ENCODE measurements at places on chromosomes 4 and X. TPM values are rescaled to one million over a fixed set of nuclear protein-coding genes. Genes with fewer than 3 reads are reported as not detected.

DNA sequence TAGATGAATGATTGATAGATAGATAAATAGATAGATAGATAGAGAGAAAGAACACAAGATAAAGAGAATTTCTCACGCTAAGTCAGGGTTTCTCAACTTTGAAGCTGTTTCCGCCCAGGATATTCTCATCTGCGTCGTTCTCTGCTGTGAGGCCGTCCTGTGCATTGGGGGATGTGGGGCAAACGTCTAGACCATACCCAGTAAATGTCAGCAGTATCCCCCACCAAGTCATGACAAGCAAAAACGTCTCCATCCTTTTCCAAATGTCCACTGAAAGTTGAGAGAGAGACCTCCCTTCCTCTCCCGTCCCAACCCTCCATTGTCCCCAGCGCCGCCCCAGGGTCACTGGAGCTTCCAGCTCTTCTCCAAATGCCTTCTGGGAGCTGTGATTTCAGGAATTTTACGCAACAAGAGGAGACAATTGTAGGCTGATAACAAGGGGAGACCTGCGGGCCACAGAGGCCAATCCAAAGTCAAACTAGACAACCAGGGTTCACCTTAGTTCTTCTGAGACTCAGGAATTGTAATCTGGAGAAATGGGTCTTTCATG lies 8.9 kb upstream of the CRLF2 start:
- DNase-seq, result no peak

Gene ADAM29
- total RNA-seq, result not detected

Gene LAMTOR3
- 13.2 TPM for total RNA-seq

DNA sequence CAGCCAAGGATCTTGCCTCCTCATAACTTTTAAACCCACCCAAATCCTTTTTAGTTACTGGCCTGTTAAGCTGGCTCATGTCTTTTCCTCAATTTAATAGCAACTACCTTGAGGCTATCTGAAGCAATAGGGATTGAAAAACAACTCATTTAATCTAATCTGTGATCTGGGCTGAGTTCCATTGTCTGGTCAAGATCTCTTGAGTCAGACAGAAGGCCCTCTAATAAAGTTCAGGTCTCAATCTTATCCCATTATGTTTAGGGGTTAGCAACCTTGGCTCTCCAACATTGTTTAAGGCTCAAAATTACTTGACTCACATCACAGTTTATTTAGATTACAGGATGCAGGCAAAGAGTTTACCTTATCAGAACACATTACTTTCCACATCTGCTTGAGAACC lies 436.1 kb downstream of the ANKRD50 start:
- DNase-seq, result no peak

Gene PABPC1L2B
- not detected for total RNA-seq

Gene WNK3
- 0.18 TPM for total RNA-seq

DNA sequence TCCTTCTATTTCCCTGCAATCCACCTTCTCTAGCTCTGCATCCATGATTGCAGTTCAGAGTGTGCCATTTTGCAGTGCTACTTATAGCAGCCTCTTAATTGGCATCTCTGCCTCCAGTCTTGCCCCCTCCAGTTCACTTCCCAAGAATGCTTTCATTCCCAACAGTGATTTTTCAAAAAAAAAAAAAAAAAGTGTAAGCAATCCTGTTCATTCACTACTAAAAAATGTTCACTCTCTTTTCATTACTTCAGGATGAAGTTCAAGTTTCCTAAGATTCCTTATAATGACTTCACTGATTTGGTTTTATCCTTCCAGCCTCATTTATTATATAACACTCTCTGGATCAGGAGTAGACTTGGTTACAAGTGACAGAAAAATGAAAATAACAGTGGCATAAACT lies 124.7 kb upstream of the LNX1 start:
- no peak for DNase-seq

Gene CENPVL3
- total RNA-seq, result not detected

DNA sequence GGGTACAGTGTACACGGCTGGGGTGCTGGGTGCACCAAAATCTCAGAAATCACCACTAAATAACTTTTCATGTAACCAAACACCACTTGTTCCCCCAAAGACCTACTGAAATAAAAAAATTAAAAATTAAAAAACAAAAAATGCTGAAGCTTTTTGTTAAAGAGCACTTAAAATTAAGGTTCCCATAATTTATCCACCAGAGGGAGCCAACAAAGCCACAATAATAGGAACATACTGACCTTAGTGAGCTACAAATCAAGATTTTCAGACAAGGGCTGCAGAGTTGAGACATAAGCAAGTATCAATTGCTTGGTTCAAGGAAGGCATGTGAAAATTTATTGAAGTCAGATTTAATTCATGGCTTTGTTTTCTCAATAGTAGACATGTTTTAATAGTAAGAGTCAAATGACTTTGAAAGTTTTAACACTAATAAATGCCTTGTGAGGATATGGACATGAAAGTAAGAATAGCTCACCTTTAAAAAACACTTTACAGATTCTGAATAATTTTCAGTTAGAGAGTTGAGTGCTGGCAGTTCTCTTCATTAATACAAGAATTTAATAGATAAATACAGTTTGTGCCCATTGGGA lies 43.0 kb upstream of the SCOC start:
- no peak for DNase-seq

Gene RAB9A
- total RNA-seq, result 13.8 TPM

GRCh38 chr4:4734425-4734824 lies 125.0 kb upstream of the MSX1 start:
- DNase-seq, result no peak

Gene MTMR1
- 13.3 TPM for total RNA-seq

DNA sequence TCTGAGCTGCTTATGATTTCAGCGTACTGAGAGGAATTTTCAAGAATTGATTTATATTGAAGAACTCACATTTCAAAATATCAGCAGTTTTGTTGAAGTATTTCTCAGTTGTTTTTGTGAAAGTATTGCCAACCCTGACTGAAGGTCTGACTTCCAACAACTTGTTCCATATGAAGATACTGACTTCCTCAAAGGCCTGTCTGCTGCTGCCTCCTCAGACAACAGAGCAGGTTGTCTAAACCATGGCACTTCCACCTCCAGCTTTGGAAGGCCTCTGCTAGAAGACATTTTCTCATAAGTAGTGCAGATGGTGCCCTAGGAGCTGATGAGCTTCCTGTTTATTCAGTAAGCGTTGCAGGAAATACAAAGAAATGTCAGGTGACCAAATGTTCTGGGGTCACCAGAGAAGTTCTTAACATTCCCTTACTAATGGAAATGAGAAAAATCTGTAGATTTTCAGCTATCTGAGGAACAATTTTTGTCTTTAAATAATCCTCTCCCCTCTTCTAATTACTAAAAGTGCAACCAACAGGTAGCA lies 28.8 kb downstream of the FGF2 start:
- DNase-seq, result no peak

DNA sequence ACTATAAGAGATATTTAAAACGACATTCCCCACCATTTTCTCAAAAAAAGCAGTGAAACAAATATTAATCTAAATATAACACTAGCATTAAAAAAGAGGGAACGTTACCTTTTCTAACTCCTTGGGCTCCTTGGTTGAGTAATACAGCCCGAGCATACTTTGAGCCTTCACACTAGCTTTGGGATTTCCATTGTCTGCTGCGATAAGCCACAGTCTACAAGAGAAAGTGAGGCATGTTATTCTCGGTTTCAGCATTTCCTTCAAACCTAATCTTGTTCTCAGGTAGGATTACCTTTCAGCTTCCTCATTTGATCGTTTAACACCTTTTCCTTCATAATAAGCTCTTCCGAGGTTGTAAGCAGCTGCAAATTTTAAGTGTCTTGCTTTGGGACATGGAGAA lies 21.7 kb downstream of the LRP2BP start:
- DNase-seq, result no peak

GRCh38 chr4:2281575-2282343 lies 19.9 kb upstream of the MXD4 start:
- DNase-seq, result peak; percentile 93

Gene NHS
- total RNA-seq, result 2.0 TPM

GRCh38 chr4:7004331-7004730 lies 38.8 kb upstream of the TADA2B start:
- no peak for DNase-seq

Gene FGFR3
- total RNA-seq, result 45.4 TPM

Gene CD38
- total RNA-seq, result 19.0 TPM

DNA sequence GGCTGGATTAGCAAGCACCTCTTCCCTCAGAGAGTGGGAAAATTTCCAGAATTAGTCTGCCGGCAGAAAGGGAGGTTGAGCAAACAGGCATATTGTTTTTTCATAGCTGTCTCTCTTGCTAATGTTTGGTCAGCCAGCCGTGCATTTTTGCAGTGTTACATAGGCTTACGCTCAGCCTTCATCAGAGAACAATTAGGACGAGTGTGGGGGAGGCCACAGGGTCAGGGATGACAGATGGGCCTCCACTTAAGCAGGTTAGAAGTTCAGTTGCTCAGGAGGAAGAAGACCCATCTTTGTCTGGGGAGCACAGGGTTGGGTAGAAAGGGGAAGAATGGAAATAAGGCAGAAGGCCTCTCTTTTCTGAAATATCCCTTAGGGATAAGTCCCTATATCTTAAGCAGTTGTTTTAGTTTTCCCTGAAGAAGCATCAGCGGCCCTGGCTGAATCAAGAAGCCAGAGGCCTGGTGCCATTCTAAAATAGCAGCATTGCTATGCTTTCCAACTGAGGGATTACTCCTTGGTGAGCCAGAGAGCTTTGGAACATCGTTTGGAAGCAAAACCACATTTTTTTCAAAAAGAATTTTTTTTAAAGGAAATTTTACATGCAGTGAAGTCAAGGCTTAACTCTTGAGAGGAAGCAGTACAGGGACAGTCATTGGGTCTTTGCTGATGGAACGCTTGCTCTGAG lies 118.8 kb downstream of the SMIM20 start:
- DNase-seq, result no peak

- DNase-seq, result no peak
Measured at GRCh38 chr4:20813700-20814099, 113.4 kb downstream of the PACRGL start.

DNA sequence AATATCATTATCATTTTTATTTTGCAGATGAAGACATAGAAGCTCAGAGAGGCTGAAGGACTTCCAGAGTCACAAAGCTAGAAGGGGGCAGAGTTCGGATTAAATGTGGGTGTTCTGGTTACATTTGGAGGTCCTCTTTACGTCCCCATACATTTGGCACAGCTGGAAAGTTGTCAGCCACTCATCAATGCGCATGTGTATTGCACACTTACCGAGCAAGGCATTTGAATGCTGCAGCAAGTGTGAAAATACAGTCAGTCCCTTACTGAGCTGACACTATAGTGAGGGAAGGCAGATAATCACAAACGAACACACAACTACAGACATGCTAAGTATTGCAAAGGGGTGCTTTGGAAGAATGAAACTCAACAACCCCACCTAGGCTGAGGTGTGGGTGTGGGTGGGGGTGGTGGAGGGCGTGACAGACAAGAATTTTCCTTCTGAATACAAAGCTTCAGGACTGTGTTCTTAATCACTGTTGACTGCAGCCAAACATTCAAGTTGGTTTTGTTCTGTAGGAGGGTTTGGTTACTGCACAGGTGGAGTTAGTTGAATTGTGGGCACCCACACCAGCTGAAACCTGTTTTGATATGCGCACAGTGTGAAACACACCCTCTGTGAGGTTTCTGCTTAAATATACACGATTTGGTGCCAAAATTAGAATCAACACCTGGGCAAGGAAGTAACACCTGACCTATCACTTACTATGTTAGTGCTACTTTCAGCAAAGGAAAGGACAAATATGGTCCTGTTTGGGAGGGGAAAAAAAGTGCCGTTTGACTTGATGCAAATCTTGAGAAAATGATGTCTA lies 72.4 kb downstream of the COQ2 start:
- DNase-seq, result no peak

GRCh38 chr4:174563399-174563798 lies 41.1 kb upstream of the HPGD start:
- DNase-seq, result no peak

Gene ZGRF1
- 7.7 TPM for total RNA-seq

Gene STOX2
- total RNA-seq, result 4.0 TPM

Gene ADH7
- not detected for total RNA-seq

DNA sequence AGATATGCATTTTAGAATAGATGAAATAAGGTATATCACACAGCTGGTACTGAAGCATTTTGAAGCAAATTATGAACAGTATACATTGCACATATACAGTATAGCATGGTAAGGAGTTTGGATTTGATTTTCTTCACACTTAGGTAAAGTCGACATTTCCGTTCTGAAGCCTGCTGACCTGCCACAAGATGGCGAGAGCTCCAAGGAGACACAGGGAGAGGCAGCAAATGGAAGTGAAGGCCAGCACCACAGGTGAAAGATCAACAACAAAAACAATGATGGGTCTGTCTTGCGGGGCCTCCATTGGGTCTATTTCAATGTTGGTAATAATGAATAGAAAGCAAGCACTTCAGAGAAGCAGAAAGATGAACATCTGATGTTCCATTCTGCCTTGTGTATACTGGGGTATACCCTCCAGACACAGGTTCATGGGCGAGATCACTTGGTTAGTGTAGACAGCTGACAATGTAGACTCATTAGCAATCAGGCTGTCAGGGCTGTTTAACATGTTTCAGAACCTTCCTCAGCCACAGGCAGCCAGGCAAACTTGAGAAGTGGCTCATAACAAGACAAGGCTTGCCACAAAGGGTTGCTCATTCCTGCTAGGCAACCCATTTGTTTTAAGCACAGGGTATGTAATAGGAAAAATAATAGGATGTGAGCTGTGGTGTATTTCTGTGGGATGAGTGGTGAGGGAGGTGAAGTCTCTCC lies 21.4 kb upstream of the NOX1 start:
- DNase-seq, result peak; percentile 23

Gene SPANXN4
- total RNA-seq, result not detected

DNA sequence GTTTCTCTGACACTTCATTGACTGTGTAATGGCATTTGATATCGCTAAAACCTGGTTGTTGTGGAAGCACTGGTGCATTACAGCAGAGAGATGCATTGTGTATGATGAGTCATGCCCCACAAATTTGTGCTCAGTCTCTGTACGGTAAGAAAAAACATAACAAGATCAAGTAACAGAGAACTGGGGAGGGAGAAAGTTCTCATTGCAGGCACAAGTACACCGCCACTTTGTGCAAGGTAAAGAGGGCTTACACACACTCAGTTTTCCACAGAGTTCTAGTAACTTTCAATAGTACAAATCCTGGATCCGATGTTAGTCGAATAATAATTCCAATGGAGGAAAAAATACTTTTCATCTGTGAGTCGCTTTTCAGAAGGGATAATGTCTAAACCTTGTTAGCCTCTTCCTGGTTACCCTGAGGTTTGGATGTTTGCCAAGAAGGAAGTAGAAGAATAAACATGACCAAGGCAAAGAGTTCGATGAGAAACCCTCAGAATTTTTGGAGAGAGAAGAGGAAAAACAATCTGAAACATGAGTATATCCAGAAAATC lies 512.5 kb upstream of the SLIT2 start:
- DNase-seq, result no peak
